ENCODE measurements at places on chromosomes 7 and 10.

DNA sequence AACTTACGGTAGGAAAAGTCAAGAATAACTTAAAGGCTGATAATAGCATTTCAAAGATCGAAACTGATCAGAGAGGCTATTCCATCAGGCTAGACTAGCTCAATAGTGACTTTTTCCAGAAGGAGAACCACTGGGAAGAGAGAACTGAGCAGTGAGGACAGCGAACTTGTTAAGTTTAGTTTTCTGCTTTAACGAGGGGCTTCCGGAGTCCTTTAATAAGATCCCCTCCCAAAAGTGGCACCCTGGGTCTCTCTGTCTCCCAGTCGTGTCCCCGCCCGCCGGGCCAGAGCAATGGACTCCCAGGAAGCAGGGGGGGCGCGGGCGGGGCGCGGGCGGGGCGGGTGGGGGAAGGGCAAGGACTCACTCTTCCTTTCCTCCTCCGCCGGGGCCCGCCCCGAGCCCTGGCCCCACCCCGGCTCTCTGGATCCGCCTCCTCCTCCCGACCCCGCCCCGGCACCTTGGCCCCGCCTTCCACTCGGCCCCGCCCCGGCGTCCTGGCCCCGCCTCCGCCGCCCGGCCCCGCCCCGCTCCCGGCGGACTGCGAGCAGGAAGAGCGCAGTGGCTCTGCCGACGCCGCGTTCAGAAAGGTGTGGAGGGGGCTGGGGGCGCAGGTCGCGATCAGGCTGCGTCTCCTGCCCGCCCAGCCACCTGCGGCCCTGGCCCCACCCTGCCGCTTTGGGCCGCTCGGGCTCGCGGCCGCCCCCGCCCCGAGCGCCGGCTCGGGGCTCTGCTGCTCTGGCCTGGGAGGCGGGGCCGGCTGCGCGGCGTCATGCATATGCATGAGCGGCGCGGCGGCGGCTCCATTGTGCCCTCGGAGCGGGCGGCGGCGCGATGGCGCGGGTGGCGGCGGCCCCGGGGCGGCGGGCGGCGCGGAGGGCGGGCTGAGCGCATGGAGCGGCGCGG, at the start of gene ZMIZ2:
TSS of gene ZMIZ2 (plus strand) at position 803 of the 903 bp plus-strand sequence. CDS start 7,403 bp downstream, outside the sequence.
- peak; percentile 92 for DNase-seq

GRCh38 chr10:68446179-68446578, 25.6 kb downstream of the DNA2 start:
- DNase-seq = no peak

- no peak for DNase-seq
These were observed 39.2 kb downstream of the ST8SIA6 start for GRCh38 chr10:17415046-17415658.

GRCh38 chr7:29030781-29031275, 72.7 kb upstream of the TRIL start:
- no peak for DNase-seq

GRCh38 chr10:8041992-8042720, 12.3 kb upstream of the GATA3 start:
- no peak for DNase-seq

DNA sequence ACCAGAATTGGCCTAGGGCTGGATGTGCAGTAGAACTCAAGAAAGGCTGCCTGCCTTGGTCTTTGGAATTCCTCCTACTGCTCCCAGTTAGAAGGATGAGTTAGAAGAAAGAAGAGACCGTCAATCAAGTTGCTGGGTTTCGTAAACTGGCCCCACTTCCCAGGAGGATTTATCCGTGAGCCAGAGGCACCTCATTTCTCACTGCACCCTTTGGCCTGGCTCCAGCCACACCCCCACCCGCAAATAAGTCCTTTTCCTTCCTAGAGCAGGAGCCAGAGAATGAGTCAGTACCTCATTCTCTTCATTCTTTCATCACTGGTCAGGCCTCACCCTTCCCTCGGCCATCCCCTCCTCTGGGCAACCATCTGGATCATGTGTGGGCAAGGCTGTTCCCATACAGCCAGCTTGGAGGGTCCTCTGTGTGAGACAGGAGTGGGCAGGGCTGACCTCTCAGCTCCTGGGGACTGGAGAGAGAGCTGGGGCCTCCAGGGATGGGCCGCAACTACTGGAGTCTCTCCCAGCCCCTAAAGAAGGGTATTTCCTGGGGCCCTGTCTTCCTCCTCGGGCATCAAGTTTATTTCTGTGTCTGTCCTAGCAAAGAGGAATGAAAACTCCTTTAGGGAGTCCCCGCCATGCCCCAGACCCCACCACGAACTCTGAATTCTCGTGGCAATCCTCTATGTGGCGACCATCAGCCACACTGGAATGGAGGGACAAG, 87.2 kb upstream of the DUSP5 start:
- no peak for DNase-seq

DNA sequence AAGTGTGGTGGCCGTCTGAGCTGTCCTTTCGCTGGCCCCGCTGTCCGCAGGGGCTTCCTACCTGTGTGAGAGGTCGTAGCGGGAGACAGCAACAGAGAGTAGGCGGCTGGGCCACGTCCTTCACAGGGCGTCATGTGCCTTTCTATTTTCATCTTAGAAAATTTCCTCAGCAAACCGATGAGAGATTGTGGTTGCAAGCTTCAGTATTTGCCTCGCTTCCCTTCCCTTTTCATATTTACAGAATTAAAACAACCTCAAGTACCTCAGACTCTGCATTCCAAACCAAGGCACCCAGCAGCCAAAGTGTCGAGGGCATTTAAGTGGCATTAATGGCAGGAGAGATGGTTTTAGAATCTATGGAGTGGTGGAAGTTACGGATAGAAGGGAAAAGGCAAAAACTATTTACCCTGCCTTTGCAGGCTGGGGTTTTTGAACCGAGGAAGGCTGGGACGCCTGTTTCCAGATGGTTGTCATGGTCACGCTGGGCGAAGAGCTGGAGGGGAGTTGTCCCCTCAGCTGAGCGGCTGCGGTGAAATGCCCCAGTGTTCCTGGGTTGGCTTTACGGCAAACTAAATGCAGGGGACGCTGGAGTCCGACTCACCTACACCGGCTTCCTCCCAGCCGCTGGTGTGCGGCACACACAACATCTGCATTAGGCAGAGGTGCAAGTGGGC, 41.9 kb downstream of the WIPI2 start:
- DNase-seq = no peak

GRCh38 chr7:45021604-45022296, 21.7 kb downstream of the CCM2 start:
- no peak for DNase-seq

All from stimulated activated CD4-positive, alpha-beta T cell treated with anti-CD3 and anti-CD28 coated beads, Interleukin-1b, Interleukin-23, amount 100 ng/mL, for 4 hours (primary cell).